ENCODE measurements at places on chromosomes 11 and 22.

DNA sequence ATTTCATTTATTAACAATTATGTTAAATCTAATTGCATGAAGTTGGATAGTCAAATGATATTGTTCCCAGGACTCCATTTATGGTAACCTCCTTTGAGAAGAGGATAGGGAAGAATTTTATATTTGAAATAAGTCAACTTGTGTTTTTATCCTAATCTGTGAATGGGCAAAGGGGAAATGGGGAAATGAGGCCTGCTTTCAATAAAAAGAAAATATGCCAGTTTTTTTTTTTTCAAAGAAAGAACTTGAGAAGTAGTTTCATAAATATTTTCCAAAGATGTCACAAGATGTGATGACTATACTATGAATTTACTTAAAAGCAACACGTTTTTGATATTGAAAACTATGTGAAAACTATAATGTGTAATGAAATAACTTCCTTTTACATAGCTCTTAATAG, 201.8 kb downstream of the TMEM135 start:
- no peak for DNase-seq

DNA sequence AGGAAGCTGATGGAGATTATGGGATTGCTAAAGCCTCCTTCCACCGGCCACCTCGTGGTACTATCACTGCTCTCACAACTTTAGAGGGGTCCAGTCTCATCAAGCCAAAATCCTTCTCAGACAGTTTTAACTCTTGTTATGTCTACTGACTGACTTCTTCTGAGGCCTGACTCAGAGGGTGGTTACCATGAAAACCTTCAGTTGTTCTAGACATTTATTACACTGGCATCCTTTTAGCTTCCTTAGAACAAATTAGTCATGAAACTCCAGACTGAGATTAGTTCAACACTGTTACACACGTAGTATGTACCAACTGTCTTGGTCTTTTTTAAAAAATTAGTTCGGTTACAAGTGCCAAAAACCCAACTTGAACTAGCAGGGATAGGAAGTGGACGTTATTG, 7.5 kb downstream of the DIXDC1 start:
- peak; percentile 90 for DNase-seq

DNA sequence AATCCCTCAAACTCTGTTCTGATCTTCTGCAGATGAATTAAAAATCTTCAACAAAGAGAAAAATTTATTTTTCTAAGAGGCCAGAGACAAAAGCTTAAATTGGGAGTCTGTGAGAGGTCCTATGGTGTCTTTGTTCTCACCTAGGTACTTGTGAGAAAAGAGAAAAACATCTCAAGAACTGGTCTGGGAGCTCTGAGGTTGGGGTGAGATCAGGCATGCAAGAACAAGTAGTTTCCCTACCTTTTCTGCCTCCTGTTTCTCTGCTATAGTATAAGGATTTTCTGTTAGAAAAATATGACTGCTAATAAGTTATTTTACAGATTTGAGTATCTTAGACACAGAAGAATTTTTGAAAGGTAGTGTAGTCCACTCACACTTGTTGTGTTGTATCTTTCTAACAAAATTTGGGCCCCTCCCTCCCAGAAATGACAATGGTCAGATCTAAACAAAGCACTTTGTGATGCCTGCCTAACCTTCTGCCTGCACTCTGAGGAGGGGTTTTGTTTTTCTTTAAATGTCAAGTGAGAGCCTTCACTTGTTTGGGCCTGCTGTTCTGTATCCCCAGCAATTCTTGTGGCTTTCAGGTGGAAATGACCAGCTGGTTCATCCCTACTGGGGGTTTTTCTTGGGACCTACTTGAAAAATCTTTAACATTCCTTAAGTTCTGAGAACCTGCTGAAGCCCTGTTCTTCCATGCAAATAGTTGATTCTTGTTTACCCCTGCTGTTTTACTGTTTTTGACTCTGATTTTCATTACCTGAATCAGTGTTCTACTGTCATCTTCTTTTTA, 13.6 kb upstream of the OR51S1 start:
- DNase-seq: no peak

GRCh38 chr11:104688731-104689130, 209.5 kb downstream of the CASP12 start:
- no peak for DNase-seq

GRCh38 chr22:24834845-24835570, 29.0 kb downstream of the SGSM1 start:
- DNase-seq: no peak

DNA sequence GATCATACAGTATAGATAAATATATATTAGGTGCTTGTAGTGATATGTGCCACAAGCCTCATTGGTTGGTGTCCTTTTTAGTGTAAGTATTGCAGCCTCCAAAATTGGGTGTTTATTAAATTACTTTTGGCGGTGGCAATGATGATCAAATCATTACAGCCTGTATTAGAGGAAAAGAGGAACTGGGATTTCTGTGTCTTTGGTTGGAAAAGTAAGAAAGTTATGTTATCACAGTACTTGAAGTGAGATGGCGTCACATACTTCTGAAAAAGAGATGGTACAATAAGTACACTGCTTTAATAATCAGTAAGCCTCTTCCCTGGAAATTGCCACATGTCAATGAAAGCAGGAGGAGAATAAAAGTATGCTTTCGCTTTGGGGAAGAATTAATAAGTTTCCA, 523 bp upstream of the MPZL3 start:
- no peak for DNase-seq

DNA sequence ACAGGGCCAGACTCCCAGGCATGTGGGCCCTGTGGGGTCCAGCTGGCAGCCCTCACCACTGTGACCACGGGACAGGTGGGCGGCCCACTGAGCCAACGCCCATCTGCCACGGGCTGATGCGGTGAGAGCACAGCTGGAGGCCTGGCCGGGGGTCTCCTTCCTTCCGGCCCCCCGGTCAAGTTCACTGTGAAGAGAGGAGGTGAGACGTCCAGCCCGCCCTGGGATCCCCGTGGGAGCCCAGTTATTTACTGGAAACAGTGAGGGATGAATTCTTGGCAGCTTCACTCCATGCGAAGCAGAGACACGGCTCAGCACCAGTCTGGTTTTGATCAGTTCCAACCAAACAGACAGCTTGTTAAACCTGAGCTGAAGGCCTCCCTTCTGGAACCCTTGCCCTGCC, 38.7 kb downstream of the WNT11 start:
- DNase-seq: peak; percentile 81

DNA sequence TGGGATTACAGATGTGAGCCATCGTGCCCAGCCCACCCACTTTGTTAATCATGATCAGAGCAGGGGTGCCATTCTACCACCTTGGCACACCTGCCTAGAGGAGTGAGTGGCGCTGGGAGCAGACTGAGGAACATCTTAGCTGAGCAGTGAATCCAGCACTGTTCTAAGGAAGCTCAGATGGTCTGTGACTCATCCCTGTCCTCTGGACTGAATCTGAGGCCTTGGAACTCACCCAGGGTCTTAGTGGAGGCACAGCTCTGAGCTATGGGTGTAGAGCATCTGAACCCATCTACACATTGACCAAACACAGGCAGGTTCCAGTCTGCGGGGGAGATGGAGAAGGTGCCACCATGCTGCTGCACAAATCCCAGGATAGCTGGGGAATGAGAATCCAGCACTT, 14.9 kb downstream of the PGAP2 start:
- DNase-seq: peak; percentile 94

- peak; percentile 89 for DNase-seq
Measured at GRCh38 chr11:66012946-66013761, 1.3 kb downstream of the CST6 start.

GRCh38 chr11:28464252-28464867, 356.2 kb downstream of the METTL15 start:
- DNase-seq: no peak

- DNase-seq: peak; percentile 32
Measured at GRCh38 chr11:95364324-95365295, 133.6 kb upstream of the SESN3 start.

DNA sequence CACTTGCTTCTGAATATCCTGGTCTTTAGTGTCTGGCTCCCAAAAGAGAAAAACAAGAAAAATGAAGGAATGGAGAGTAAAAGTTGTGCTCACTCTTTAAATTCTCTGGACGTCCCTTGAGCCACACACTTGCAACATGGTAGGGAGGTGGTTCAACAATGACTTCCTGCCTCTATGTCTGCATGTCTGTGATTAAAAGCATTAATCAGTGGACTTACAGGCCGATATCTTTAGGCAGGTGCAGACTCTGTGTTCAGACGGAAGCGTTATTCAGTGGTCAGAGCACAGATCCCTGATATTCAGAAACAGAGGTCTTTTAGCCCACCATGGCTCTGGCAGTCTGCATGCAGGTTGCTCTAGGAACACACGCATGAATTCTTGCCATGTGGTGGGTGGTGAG, 1920.0 kb upstream of the RAG2 start:
- no peak for DNase-seq

DNA sequence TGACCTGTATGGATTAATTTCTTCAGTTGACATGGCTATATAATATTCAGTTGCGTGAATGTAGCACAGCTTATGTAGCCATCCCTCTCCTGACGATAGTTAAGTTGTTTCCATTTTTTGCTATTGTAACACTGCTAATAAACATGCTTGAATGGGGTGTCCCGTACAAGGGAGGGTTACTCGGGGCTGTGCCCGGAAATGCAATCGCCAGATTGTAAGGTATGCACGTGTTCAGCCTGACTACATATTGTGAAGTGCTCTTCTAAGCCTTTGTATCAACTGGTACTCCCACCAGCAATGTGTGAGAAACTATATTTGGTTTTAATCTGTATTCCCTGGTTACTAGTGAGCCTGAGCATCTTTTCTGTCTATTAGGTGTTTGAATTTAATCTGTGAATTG, 16.1 kb downstream of the ST3GAL4 start:
- DNase-seq: no peak

- DNase-seq: no peak
Measured at GRCh38 chr11:63445118-63445517, 45.8 kb downstream of the PLAAT5 start.

GRCh38 chr22:43974028-43974545, 18.8 kb downstream of the SAMM50 start:
- DNase-seq: no peak

DNA sequence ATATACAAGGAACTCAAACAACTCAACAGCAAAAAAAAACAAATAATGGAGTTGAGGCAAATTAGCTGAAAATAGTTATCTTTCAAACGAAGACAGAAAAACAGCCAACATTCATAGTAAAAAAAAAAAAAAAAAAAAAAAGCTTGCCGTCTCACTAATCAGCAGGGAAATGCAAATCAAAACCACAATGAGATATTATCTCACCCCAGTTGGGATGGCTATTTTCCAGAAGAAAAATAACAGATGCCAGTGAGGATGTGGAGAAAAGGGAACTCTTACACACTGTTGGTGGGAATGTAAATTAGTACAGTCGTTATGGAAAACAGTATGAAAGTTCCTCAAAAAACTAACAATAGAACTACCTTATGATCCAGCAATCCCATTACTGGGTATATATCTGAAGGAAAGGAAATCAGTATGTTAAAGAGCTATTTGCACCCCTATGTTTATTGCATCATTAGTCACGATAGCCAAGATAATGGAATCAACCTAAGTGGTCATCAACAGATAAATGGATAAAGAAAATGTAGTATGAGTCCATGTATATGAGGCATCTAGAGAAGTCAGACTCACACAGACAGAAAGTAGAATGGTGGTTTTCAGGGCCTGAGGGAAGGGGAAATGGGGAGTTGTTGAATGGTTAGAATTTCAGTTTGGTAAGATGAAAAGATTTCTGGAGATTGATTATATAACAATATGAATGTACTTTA, 56.0 kb downstream of the USP35 start:
- DNase-seq: no peak

DNA sequence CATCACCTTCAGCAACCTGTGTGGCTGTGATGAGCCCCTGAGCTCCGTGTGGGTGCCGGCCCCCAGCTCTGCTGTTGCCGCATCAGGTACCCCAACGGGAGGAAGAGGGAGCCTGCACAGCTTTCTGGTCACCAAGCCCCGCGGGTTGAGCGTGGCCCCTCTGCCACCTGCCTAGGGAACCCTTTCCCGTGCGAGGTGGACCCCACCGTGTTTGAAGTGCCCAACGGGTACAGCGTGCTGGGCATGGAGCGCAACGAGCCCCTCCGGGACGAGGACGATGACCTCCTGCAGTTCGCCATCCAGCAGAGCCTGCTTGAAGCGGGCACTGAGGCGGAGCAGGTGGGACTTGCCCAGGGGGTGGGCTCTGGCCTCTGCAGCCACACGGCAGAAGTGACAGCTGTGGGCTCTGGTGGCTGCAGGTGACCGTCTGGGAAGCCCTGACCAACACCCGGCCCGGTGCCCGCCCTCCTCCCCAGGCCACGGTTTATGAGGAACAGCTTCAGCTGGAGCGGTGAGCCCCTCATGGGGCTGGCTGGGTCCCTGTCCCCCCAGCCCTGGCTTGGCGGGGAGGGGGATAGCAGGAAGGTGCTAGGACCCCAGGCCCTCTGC, 1.9 kb upstream of the SSH3 start:
- DNase-seq: peak; percentile 46

GRCh38 chr11:32529994-32530588, 53.5 kb upstream of the EIF3M start:
- no peak for DNase-seq

DNA sequence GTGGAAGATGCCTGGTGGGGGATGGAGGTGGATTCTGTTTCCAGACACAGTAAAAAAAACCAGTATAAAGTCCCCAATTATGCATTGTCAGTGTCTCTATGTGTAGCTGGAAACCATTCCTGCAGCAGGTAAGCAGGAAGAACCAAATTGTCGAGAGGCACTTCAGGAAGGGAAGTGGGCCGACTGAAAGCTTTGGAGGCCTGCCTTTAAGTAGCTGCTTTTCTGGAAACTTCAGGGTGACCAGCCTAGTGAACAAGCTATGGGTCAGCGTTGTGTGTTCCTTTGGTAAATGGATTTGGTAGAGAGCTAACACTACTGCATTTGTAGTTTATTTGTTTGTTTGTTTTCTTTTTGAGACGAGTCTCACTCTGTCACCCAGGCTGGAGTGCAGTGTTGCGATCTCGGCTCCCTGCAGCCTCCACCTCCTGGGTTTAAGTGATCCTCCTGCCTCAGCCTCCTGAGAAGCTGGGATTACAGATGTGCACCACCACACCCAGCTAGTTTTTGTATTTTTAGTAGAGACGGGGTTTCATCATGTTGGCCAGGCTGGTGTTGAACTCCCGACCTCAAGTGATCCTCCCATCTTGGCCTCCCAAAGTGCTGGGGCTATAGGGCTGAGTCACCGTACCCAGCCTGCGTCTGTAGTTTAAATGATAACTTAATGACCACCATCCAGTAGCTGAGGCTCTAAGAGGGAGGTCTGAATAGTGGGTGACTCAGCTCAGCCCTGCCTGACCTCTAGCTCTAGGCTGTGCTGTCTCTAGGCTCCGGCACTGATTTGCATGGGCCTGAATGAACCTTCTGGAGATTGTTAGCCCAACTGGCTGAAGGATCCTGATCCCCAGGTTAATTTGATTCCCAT, 12.8 kb downstream of the PTPRJ start:
- DNase-seq: peak; percentile 83

GRCh38 chr11:115129473-115130289, 374.5 kb downstream of the CADM1 start:
- no peak for DNase-seq

- peak; percentile 81 for DNase-seq
Measured at GRCh38 chr11:75505916-75506692, 19.6 kb downstream of the GDPD5 start.

DNA sequence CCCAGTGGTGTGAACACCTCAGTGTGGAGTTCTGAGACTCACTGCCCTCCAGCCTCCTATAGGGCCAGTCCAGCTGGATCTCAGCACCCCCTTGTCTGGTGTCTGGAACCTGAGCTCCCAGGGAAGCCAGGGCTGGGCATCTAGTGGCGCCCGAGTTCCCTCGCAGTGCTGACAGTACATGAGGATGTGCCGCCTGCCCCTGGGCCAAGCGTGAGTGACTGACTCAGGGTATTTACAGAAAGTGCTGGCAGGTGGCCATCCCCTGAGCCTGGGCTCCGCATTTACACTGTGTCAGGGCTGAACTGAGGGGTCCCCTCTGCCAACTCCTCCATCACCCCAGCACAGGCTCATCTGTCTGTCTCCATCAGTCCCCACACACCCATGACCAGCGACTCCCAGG, 185.3 kb downstream of the BRD1 start:
- no peak for DNase-seq

Data from osteoblast (primary cell).